Neural progenitor cell (in vitro differentiated cells): ENCODE measurements at places on chromosomes 5 and 9. TPM values are rescaled to one million over a fixed set of nuclear protein-coding genes. Genes with fewer than 3 reads are reported as not detected.

GRCh38 chr9:91847581-91848091 is 102.4 kb downstream of the ROR2 start:
- H3K27ac ChIP-seq, result no peak overlapping the region
- peaks cover 37% of the 10 kb centered on the region for H3K4me1 ChIP-seq
- no peaks in the 10 kb centered on the region for H3K27me3 ChIP-seq
- no peaks in the 10 kb centered on the region for H3K36me3 ChIP-seq
- H3K4me3 ChIP-seq, result no peak overlapping the region

DNA sequence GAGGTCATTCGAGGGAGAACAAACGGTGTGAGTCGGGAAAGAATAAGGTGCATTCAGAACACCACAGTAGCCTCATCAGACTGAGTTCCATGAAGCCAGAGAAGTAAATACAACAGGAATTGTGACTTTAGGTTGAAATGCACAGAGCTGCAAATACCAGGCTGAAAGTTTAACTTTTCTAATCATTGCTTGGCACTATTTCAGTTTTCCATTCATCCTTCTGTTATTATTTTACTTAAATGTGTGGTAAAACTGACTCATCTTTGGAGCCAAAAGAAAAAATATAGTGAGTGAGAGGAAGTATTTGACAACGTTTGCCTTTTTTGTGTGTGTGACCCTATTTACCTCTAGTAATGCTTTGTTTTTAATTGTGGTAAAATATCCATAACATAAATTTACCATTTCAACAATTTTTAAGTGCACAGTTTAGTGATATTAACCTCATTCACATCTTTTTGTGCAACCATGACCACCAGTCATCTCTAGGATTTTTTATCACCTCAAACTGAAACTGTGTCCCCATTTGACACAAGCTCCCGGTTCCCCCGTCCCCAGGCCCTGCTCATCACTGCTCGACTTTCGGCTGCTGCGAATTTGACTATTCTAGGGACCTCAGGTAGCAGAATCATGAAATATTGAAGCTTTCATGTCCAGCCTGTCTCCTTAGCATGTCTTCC is 166.8 kb downstream of the HSD17B3 start:
- peaks cover 14% of the 10 kb centered on the region for H3K27me3 ChIP-seq
- no peak for DNase-seq
- H3K36me3 ChIP-seq, result no peaks in the 10 kb centered on the region
- peaks cover 16% of the 10 kb centered on the region for H3K4me1 ChIP-seq

INSL4 gene
- total RNA-seq, result not detected in 2 replicates

GRCh38 chr5:172753101-172753500 is 17.9 kb downstream of the DUSP1 start:
- DNase-seq, result no peak
- no peak overlapping the region for H3K27ac ChIP-seq
- H3K36me3 ChIP-seq, result no peaks in the 10 kb centered on the region
- no peak overlapping the region for H3K4me3 ChIP-seq
- no peaks in the 10 kb centered on the region for H3K4me1 ChIP-seq

DNA sequence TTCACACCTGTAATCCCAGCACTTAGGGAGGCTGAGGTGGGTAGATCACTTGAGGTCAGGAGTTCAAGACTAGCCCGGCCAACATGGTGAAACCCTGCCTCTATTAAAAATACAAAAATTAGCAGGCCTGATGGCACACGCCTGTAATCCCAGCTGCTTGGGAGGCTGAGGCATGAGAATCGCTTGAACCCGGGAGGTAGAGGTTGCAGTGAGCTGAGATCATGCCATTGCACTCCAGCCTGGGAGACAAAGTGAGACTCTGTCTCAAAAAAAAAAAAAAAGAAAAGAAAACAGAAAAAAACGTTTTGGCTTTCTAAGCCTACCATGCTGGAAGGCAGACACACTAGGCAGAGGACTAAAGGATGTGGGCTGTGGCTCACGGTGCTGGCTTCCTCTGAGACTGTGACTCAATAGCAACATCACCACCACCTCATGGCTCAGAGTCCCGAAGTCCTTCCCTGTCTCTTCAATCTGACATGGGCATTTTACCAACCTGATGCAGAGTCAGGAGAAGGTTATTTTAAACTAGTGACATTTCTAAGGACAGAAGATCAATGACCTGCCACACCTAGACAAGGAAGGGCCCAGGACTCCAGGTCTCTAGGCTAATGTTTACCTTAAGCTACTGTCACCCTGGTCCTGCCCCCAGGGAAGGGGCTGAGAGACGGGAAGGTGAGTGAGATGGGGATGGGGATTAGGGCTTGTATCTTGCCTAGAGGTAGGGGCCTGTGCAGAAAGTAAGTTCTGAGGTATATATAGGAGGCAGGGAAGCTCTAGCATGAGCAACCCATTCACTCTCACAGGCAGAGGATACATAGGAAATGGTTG is 3.7 kb downstream of the ECSCR start:
- no peaks in the 10 kb centered on the region for H3K36me3 ChIP-seq
- no peak overlapping the region for H3K27ac ChIP-seq

DNA sequence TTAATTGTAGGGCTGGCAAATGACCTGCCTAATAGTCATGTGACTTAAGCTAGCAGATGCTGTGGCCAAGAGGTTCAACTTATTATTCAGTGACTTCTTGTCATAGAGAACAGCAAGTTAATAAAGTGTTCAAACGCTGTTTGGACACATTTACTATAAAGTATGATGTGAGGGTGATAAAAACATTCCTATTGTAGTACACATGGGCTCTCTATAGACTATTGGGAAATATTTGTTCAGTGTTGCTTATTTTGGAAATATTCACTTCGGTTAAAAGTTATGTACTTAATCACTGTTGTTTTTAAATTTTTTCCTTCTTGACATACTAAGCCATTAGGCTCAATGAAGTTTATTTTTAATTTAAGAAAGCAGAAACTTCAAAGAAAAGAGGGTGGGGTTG is 345.0 kb downstream of the NNT start:
- H3K27me3 ChIP-seq, result no peaks in the 10 kb centered on the region
- H3K4me1 ChIP-seq, result no peaks in the 10 kb centered on the region
- DNase-seq, result no peak

GRCh38 chr9:123394291-123395235 is 38.6 kb downstream of the CRB2 start:
- H3K4me3 ChIP-seq, result no peak overlapping the region
- no peaks in the 10 kb centered on the region for H3K27me3 ChIP-seq
- no peaks in the 10 kb centered on the region for H3K36me3 ChIP-seq
- H3K27ac ChIP-seq, result no peak overlapping the region
- H3K4me1 ChIP-seq, result peaks cover 7% of the 10 kb centered on the region
- DNase-seq, result no peak

DNA sequence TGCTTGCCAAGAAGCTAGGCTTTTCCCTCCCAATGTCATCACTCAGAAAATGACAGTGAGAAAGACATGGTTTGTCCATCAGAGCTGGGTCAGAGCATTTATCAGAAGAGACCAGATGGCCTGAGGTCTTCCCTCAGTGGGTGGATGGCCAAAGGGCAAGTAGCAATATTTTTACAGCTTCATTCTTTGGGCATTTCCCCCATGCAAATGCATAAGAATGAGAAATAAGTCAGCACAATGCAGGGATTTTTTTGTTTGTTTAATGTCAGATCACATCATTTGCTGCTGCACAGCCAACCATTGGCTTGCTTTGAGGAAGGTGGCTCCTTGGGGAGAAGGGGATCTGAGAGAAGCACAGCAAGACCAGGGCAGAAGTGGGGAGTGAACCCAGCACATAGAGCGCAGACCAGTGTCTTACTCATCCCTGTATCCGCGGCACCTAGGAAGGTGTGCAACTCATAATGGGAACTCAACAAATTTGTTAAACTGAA is 209.6 kb downstream of the SEMA6A start:
- H3K36me3 ChIP-seq, result no peaks in the 10 kb centered on the region
- H3K4me3 ChIP-seq, result no peak overlapping the region
- H3K4me1 ChIP-seq, result peaks cover 7% of the 10 kb centered on the region
- peaks cover 19% of the 10 kb centered on the region for H3K27me3 ChIP-seq
- no peak for DNase-seq

DNA sequence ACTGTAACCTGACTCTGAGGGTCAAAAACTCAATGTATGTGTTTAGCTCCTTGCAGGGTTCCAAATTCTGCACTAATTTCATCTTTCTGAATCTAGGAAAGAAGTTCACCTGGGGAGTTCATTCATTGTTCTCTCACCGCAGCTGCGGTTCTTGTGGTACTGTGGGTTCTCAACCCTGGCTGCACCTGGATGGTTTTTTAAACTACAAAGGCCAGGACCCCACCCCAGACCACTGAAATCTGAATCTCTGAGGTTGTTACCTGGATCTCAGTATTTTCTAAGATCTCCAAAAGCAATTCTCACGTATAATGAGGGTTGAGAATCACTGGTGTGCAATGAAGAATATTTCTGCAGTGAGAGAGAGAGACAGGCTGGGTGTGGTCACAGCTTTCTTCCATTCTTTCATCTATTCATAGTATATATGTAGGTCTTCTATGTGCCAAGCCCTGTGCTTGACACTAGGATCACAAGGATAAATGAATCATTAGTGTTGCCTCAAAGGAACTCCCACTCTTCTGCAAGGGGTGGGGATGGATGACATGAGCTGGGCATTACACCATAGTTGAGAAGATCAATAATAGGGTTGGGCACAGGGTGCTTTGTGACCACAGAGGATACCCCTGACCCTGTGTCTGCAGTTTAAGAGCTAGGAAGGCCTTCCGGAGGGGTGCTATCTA is 109.8 kb downstream of the GALNT10 start:
- peaks cover 8% of the 10 kb centered on the region for H3K4me1 ChIP-seq
- no peak overlapping the region for H3K4me3 ChIP-seq
- H3K27ac ChIP-seq, result no peak overlapping the region
- no peak for DNase-seq
- H3K36me3 ChIP-seq, result no peaks in the 10 kb centered on the region
- no peaks in the 10 kb centered on the region for H3K27me3 ChIP-seq

- H3K27me3 ChIP-seq, result no peaks in the 10 kb centered on the region
- H3K36me3 ChIP-seq, result no peaks in the 10 kb centered on the region
- no peak overlapping the region for H3K4me3 ChIP-seq
- no peak overlapping the region for H3K27ac ChIP-seq
Measured at GRCh38 chr5:34998058-34998789, 49.5 kb downstream of the AGXT2 start.

- H3K36me3 ChIP-seq, result no peaks in the 10 kb centered on the region
- no peak overlapping the region for H3K27ac ChIP-seq
- peaks cover 10% of the 10 kb centered on the region for H3K27me3 ChIP-seq
Measured at GRCh38 chr9:135976531-135976930, 15.4 kb upstream of the UBAC1 start.

- no peaks in the 10 kb centered on the region for H3K36me3 ChIP-seq
- no peak overlapping the region for H3K27ac ChIP-seq
- H3K27me3 ChIP-seq, result no peaks in the 10 kb centered on the region
- no peak for DNase-seq
Measured at GRCh38 chr5:68875351-68875750, 218.5 kb upstream of the SLC30A5 start.

DNA sequence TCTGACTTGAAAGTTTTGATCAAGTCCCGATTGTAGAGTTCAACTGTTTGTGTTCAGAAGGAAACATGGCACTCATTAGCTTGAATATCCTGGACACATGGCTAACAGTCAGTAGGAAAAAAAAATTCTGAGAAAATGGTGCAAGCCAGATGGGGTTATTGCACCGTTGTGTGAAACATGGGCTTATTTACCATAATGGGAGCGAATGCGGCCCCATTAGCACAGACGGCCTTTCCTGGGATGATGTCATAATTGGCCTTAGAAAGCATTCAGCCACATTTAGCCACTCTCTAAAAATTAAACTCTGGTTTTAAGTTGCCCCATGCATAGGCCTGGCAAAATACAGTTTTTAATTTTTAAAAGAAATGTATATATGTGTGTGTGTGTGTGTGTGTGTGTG is 112.1 kb downstream of the IRX2 start:
- DNase-seq, result no peak
- H3K36me3 ChIP-seq, result no peaks in the 10 kb centered on the region
- no peak overlapping the region for H3K27ac ChIP-seq
- peaks cover 5% of the 10 kb centered on the region for H3K4me1 ChIP-seq

GRCh38 chr5:142794537-142794936 is 24.4 kb downstream of the ARHGAP26 start:
- H3K36me3 ChIP-seq, result no peaks in the 10 kb centered on the region
- DNase-seq, result no peak
- H3K27me3 ChIP-seq, result no peaks in the 10 kb centered on the region
- H3K4me3 ChIP-seq, result no peak overlapping the region

GRCh38 chr5:83817591-83817990 is 96.9 kb upstream of the HAPLN1 start:
- H3K4me1 ChIP-seq, result no peaks in the 10 kb centered on the region
- H3K36me3 ChIP-seq, result no peaks in the 10 kb centered on the region
- no peak overlapping the region for H3K4me3 ChIP-seq
- no peak for DNase-seq
- no peak overlapping the region for H3K27ac ChIP-seq

STOM gene
- total RNA-seq, result 61.5 and 99.4 TPM in 2 replicates

GRCh38 chr9:78091731-78092130 is 60.1 kb upstream of the GNAQ start:
- no peak overlapping the region for H3K4me3 ChIP-seq
- no peaks in the 10 kb centered on the region for H3K4me1 ChIP-seq
- H3K36me3 ChIP-seq, result no peaks in the 10 kb centered on the region
- H3K27me3 ChIP-seq, result no peaks in the 10 kb centered on the region
- DNase-seq, result no peak

DNA sequence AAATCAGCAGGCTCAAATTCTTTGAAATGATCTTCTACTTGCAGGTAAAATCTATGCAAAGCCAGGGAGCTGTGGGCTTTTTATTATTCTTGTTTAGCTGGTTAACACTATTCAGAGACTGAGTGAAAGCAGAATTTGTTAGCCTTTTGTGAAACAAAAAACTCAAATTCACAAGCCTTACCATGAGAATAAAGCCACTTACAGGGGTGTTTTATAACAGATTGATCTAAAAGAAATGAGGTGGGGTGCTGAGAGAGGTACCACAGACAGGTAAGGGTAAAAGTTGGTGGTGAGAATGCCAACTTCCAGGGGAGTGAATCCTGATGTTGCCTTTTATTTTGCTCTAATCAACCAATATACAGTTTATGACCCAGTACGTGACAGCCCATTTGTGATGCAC is 1585.6 kb downstream of the EFNA5 start:
- no peak overlapping the region for H3K4me3 ChIP-seq
- H3K36me3 ChIP-seq, result no peaks in the 10 kb centered on the region
- DNase-seq, result no peak

ABLIM3 gene
- total RNA-seq, result not detected in 2 replicates

SGCD gene
- under 0.01 TPM in 1 of 2 replicates, not detected in the other for total RNA-seq

GRCh38 chr9:90995516-90995915 is 193.9 kb downstream of the SYK start:
- no peak overlapping the region for H3K27ac ChIP-seq
- H3K4me1 ChIP-seq, result no peaks in the 10 kb centered on the region
- H3K4me3 ChIP-seq, result no peak overlapping the region
- no peak for DNase-seq
- no peaks in the 10 kb centered on the region for H3K36me3 ChIP-seq

GRCh38 chr5:149038336-149039080 is 24.4 kb downstream of the SH3TC2 start:
- DNase-seq, result no peak
- H3K27ac ChIP-seq, result no peak overlapping the region
- no peaks in the 10 kb centered on the region for H3K36me3 ChIP-seq
- peaks cover 5% of the 10 kb centered on the region for H3K4me1 ChIP-seq
